Caki2 (cell line): ENCODE measurements at places on chromosomes 5 and 9.
A peak's percentile ranks its signal among the peaks of the same experiment; 100 is the strongest.

GRCh38 chr9:806285-807156 lies 35.0 kb upstream of the DMRT1 start:
- DNase-seq: peak; percentile 24

DNA sequence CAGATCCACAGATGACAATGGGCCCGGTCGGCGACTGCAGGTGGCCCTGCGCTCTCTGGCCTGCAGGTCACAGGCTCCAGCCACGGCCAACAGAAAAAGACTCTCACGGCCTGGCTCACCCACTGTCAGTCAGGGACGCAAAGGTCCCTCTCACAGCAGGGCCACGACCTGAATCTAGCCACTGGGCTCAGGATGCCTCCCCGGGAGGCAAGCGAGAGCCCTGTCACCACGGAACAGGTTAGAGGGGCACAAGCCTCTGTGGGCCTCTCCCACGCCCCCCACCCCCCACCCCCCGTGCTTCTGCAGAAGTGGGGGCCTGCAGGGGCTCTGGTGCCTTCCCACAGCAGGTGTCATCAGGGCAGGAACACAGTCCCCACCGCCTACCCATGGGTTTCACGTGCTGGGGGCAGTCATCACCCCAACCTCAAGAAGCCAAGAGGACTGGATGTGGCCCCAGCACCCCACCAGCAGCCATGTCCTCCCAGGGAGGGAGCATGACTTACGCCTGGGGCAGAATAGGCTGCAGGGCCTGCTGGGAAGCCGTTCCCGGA lies 17.3 kb upstream of the EGFL7 start:
- no peak for DNase-seq

DNA sequence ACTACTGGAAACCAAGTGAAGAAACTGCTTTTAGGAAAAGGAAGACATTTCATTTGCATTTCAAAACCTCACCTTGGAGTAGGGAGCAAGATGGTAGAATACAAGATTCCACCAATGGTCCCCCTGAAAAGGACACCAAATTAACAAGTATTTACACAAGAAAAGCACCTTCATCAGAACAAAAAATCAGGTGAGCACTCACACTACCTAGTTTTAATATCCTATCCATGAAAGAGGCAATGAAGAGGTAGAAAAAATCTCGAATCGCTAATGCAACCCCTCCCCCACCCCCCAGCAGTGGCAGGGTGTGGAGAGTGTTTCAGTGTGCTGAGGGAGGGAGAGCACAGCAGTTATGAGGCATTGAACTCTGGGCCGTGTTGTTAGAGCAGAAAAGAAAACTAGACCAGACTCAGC lies 1397.0 kb upstream of the C9orf72 start:
- no peak for DNase-seq

DNA sequence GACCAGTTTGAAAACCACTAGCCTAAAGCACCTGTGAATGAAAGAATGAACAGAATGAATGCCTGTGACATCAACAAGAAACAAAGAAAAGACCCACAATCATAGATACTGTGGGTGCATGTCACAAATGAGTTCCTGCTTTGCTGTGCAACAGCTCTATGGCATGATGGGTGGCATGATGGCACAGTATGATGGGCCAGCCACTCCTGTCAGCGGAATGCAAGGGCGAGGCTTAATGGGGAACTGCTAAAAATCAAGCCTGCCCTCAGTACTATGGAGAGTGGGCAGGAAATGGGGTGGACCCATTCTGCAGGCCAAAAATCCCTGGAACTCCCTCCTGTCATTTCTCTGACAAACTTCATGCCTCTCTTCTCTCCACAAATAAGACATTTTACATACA lies 89.0 kb downstream of the DCP2 start:
- DNase-seq: no peak

DNA sequence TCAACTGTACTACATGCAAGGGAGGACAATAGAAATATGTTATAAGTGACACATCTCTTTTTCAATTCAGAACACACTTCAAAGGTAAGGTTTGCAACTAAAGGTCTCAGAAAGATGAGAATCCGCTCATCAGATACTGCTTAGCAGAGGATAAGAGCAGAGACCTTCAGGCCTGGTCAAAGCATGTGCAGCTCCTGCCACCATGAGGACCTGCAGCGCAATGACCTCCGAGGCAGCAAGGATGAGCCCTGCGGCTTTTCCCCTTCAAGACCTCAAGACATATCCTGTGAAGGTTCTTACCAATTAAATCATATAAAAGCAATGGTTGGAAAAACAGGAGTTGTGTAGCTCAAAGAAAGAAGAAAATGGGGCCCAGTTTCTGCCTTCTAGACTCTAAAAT lies 135.8 kb downstream of the TRIM36 start:
- DNase-seq: no peak

DNA sequence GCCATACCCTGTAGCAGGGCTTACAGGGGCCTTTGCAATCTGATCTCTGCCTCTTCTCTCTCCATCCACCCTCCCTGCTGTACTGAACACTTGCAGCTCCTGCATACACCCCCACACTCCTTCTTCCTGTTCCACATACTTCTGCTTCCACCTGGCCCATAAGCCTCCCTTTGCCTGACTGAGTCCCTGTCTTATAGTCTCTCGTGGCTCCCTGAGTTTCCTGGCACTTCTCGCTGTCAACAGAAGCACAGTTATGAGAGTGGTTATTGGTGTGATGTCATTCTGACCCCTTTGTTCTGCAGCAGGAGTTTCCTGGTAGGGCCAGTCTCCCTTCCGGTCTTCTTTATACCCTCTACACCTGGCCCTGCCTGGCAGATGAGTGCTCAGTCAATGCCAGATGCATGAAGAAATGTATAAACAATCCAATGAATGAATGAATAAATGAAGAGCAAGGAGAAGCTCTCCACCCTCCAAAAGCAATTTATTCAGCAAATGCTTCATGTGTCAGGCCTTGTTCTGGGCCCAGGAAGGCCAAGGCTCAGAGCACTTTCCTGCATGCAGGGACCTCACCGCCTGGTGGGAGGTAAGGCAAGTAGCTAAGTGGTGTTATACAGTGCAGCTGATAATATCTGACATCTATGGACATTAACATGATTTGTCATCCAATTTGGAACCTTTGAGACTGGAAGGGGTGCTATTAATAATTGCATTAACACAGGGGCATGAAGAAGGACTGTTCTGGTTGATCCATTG lies 20.5 kb upstream of the CSF1R start:
- DNase-seq: no peak

- DNase-seq: no peak
Measured at GRCh38 chr9:86795047-86795442, 152.3 kb downstream of the GAS1 start.

GRCh38 chr5:153573326-153574033 lies 83.0 kb downstream of the GRIA1 start:
- no peak for DNase-seq

DNA sequence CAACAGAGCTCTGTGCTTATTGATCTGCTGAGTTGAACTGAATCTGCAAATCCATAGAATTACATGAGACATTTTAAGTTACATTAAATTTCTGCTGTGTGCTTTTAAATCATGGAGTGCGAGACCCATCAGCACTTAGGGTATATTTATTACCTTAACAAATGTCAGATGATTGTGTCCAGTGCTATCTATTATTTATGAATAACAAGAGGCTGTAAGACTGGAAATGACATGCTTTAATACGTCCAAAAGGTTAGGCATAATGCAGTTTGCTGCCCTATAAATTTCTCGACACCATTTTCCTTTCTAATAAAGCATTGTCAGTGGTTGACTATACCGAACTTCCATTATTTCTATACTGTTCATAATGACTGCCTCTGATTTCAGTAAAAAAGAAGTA lies 117.6 kb downstream of the SEMA6A start:
- no peak for DNase-seq

GRCh38 chr5:73856997-73857396 lies 231.0 kb downstream of the ARHGEF28 start:
- DNase-seq: no peak

GRCh38 chr9:133238272-133238850 lies 29.3 kb upstream of the OBP2B start:
- no peak for DNase-seq
